ENCODE measurements at places on chromosomes 12 and 14.

GRCh38 chr12:26988703-26989102, 25.5 kb downstream of the TM7SF3 start:
- no peak for DNase-seq

GRCh38 chr14:47710581-47710980, 35.2 kb upstream of the MDGA2 start:
- DNase-seq = no peak

GRCh38 chr14:26289891-26290486, 307.8 kb downstream of the NOVA1 start:
- no peak for DNase-seq

DNA sequence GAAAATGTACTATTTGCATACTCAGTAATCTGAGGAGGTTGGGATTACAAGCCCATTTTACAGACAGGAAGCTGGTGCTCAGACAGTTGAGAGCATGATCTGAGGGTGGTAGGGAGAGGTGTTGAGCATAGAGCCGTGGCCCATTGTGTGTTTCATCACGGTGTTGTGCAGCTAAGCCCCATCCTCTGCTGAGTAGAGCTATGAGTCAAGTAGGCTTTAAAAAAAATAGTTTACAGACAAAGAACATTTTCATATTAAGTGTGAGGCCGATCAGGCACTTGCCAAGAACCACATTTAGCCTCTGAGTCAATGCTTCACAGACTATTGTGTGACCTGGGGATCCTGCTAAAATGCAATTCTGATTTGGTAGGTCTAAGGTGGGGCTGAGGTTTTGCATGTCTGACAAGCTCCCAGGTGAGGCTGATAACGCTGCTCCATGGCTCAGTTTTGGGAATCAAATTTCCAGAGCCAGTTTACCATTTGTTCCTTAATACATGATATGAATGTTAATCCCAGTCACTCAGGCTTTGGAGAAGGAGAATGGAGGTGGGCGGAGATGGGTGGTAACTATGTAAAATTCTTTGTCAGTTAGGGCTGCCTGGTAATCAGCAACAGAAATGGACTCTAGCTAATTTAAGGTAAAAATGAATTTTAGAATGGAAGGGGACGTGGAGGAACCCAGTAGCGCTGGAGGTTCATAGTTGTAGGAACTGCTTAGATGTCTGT, 22.2 kb downstream of the ZNF664 start:
- DNase-seq = no peak

DNA sequence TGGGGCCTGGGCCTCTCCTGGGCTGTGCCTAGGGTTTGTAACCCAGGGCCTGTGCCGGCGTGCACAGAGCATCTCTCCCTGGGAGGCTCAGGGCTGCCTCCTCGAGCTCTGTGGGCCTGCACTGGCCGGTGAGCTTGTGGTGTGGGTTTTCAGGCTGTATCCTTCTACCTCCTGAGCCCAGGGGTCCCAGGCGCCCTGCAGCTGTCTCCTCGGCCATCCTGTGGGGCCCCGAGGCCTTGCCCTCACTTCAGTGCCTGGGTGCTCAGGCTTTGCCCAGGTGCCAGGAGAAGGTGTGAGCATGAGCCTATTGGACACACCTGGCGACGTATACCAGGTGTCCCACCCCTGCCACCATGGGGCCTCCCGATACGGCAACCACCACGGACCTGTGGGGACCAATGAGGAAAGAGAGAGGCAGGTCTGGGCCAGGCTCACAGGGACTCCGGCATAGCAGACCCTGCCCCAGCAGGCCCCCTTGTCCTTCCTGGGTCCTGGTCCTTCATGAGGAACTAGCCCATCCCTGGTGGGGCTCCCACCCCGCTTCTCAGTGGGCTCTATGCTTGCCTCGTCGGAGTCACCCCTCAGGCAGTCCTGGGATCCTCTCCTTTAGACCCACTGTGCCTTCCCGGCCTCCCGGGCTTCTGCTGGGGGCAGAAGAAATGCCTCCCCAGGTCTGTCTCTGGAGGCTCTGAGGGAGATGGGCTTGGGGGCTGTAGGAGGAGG, 400.2 kb downstream of the TMEM121 start:
- DNase-seq = no peak

DNA sequence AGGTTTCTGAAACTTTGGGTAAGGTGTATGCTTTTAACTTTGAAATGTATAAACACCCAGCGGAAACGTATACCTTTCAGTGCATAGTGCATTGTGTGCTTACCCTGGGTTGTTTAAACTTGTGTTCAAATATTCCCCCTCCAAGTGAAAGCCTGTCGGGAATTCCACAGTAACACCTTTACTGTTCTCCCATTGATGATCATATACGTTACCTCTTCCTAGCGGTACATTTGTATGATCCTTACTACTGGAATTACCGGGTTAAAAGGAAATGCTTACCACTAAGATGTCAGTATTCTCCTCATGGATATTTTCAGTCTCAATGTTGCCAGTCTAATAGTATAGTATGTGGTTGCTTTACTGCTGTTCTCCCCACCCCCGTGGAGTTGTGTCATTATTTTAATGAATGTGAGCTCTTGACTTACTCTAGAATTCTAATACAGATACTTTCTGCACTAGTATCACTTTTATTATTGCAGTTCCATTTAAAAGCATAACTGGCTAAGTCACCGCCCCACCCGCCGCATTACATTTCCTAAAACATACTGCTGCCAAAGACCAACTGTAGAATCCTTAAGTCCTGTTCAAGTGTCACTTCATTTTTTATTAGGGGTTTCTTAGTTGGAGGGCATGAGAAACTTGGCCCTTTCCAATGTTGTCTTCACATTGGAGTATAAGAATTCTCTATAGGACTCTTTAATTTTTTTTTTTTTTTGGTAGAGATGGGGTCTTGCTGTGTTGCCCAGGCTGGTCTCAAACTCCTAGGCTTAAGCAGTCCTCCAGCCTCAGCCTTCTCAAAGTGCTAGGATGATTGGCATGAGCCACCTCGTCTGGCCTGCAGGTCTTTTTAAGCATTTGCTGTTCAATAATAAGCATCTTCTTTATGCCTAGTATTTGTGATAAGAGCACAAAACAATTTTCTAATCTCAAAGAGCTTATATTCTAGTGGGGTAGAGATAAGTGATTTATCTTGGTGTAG, 24.9 kb downstream of the NUDT4 start:
- DNase-seq = no peak

DNA sequence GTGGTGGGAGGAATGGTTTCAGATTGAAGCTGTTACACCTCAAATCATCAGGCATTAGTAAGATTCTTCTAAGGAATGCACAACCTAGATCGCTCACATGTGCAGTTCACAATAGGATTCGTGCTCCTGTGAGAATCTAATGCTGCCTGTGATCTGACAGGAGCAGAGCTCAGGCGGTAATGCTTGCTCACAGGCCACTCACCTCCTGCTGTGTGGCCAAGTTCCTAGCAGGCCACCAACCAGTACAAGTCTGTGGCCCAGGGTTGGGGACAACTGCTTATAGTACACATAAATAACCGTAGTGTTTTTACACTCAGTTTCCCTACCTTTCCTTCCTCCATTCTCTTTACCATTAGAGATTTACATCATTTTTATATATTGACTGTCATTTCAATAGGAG, 121.4 kb downstream of the SLCO1B3 start:
- no peak for DNase-seq

GRCh38 chr12:121284551-121285390, 11.7 kb downstream of the CAMKK2 start:
- no peak for DNase-seq

DNA sequence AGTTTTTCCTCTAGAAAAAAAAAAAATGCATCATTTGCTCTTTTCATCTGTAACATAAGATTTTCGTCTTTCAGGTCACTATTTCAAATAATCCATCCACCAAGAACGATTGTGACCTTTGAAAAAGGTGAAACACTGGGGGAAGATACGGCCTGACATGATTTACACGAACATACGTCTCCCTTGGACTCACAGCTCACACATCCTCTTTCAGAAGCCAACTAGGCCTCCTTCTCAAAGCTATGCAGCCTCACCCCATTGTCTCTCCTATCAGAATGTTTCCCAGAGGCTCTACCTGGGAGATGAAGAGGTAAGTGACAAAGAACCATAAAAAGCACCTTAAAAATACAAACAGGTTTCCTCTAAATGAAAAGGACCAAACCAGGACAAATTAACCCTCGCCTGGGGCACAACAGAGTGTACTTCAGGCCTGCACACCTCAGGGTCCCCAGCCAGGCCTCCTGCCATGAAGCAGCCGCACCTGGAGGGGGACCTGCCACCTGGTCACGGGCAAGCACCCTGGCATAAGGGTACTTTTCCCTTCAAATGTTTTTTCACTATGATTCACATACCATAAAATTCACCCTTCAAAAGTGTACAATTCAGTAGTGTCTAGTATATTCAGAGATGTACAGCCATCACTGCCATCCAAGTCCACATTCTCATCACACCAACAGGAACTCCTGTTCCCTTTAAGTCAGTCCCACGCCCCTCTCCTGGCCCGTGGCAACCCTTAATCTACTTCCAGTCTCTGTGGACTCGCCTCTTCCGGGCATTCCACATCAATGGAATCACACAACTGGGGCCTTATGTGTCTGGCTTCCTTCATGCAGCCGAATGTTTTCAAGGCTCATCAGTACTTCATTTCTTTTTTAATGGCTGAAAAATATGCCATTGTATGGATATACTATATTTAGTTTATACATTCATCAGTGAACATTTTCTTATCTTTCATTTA, 5.4 kb downstream of the SLC15A4 start:
- DNase-seq = no peak

- no peak for DNase-seq
Measured at GRCh38 chr12:58712976-58713375, 207.3 kb downstream of the LRIG3 start.

DNA sequence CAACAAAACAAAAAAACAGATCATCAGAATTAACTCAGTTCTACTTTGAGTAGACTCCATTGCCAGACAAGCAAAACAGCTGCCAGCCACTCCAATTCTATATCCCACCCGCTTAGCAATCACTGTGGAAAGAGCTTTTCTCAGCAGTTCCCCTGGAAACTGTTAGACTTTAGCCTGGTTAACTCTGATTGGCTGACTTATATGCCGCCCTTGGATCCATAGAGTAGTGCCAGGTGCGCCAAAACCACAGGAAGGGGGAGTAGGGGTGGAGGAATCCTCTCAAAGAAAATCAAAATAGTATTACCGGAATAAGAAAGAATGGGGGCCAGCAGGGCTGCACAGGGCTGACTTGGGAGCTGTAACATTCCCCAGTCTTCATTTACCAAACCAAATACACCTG, 5.4 kb upstream of the EML5 start:
- no peak for DNase-seq

GRCh38 chr12:90128526-90128925, 419.9 kb upstream of the ATP2B1 start:
- DNase-seq = no peak

- no peak for DNase-seq
Measured at GRCh38 chr12:19665121-19665900, 226.0 kb downstream of the AEBP2 start.
